ENCODE measurements at places on chromosomes 7 and 10. TPM values are rescaled to one million over a fixed set of nuclear protein-coding genes. Genes with fewer than 3 reads are reported as not detected.

The BAMBI gene
- 13.3 TPM for total RNA-seq

The SNX10 gene
- total RNA-seq, result 13.8 TPM

The PRXL2A gene
- total RNA-seq, result 147 TPM

DNA sequence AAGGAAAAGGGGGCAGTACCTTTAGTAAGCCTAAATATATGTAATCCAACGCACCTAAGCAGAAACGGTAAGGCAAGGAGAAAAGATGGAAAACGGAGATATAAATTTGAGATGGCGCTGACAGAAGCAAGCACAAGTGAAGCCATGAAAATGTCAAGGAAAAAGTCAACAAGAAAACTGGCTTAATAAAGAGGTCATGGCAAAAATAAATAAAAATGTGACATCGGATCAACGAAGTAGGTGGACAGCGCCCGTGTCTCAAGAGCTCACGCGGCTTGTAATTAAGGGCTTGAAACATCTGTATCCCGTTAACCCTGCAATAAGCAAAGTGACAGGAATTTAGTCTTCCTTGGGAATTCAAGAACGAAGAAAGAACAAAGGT lies 611 bp downstream of the NDUFA5 start:
- DNase-seq, result no peak

The ARHGEF35 gene
- total RNA-seq, result 6.1 TPM
